Substantia nigra (tissue), 51 donors: ENCODE measurements at places on chromosomes 7 and 10.

DNA sequence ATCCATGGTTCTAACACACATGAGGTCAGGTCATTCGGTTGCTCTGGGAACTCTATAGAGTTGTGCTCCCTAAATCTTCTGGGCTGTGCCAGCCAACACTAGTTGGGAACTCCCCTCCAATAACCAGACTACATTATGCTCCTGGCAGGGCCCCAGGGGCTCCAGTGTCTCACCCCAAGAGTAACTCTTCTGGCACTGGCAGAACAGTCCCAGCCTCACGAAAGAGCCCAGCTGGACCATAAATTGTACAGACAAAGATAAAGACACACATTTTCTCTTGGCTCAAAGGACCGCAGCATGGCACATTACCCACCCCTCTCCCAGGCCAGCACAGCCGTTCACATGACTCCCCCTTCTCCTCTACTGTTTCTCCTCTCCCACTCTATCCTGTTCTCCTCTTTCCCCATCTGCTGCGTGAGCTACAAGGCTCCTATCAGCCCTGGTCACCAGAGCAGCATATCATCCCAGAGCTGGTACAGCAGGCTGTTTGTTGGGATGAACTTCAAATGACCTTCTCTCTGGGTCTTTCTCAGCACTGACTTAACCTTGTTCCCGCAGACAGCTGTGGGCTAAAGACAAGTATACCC, 230.6 kb downstream of the PLXNA4 start:
- DNase-seq: no peak

DNA sequence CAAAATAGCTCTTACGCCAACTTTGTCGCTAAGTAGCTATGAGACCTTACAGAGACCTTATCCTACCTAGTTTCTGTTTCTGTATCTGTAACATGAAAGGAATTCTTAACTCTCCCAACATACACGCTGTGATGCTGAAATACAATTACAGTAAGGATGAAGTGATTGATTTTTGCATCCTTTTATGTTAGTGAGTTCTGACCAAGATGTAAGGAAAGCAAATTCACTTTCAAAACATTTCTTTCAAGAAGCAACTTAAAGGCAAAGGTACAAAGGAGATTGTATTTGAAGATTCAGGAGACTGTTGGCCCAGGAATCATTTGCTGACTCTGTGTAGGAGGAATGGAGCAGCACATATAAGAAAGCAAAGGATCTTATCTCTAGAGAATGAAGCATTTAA, 7.1 kb upstream of the ANK3 start:
- no peak for DNase-seq

DNA sequence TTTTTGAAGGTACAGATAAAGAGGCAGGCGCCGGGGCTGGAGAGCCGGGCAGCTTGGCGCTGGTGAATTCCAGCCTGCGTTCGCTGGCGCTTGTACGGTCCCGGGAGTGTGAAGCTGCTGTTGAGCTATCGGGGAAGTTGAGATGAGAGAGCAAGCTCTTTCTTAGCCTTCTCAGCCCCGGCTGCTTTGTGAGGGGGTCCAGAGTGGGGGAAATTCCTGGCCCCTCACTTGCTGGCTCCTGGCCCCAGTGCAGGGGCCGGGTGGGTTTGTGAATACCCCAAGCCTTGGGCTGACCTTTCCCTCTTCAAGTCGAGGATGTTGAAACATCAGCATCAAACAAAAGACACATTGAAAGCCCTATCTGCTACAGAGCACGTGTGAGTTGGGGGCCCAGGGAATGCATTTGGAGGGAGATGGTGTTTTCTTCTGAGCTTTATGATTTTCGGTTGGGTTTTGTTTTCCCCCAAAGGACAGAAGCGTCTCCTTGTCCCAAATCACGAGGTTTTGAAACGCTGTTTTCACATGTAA, 2.7 kb downstream of the ZMIZ1 start:
- DNase-seq: no peak

GRCh38 chr10:50336140-50336539, 84.8 kb upstream of the ASAH2 start:
- DNase-seq: no peak

DNA sequence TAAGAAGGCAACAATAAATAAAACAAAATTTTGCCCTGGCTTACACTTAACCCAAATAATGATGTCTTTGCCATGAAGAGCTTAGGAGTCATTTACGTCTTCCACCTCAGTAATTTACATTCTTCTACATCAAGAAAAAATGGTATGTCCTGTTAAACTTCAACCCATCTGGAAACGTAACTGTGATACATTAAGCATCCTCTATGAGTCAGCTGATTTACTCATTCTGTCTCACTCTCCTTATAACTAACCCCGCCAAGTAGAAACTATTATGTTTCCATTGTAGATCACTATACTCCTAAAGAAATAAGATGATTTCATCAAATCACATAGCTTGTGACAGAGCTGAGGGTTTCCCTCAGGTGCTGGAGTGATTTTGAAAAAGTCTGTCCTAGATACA, 330.7 kb downstream of the CDC14C start:
- DNase-seq: no peak

DNA sequence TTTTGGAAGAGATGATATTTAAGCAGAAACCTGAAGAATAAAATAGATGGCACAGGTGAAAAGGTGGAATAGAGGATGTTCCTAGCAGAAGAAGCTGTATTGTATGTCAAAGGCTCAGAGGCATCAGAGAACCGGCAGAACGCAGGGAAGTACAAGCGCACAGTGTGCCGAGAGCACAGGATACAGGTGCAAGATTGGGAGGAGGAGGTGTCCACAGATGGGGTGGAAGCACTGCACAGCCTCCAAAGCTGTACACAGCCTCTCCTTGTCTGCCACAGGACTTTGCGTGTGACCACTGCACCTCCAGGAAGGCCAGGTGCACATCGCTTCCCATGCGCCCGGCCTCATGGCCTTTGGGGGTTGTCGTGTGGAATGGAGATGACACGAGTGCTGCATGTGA, 23.3 kb upstream of the SEC61G start:
- DNase-seq: no peak

DNA sequence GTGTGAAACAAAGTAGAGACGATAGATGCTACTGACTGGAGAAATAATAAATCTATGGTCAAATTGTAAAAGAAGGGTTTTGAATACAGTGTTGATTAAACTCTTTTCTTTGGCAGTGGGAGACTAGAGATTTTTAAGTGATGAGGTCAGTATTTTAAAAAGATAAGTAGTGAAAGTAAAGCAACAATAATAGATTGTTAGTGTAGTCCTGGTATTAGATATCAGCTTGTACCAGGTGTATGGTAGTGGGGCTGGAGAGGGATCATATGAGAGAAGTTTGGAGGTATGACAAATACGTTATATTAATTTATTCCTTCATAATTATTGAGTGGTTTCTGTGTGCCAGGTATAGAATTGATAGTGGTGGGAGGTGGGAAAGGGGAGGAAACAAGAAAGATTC, 25.2 kb downstream of the PHTF2 start:
- DNase-seq: no peak

DNA sequence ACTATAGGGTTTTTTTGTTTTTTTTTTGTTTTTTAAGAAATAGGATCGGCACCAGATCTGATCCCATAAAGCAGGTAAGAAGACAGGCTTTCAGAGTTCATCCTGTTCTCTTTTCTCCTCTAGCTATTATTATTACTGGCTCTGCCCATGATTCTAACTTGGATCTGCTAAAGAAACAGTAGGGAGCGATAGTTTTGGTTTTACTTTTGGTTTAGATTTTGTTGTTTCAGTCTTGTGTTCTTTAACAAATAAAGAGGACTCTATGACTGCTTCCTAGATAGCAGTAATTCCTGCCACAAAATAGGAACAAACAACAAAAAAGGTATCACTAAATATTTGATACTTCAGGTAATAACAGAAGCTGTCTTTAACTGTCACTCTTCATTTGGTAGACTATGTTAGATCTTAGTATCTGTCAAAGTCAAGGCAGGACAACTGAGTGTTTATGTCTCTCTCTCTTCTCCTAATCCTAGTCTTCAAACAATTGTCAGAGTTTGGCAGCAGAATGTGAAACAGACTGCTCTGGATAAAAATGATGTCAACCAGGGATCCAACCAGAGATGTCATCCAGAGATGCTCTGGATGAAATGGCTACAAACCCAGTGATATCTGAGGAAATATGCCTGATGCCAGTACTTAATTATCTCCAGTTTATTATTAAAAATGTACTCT, 99.8 kb downstream of the KMT2C start:
- no peak for DNase-seq

- DNase-seq: no peak
Measured at GRCh38 chr10:61492364-61492995, 39.3 kb upstream of the TMEM26 start.

DNA sequence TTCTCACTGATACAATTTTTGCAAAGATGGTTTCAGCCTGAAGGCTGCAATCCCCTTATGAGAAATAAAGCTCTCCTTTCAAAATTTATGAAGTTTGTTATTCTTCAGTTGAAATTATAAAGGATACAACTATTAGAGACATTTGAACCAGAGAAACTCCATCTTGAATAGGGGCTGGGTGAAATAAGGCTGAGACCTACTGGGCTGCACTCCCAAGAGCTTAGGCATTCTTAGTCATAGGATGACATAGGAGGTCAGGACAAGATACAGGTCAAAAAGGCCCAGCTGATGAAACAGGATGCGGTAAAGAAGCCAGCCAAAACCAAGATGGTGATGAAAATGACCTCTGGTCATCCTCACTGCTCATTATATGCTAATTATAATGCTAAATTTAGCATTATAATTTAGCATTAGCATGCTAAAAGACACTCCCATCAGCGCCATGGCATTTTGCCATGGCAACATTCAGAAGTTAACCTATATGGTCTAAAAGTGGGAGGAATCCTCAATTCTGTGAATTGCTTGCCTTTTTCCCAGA, 22.4 kb upstream of the IFIT1B start:
- DNase-seq: no peak

DNA sequence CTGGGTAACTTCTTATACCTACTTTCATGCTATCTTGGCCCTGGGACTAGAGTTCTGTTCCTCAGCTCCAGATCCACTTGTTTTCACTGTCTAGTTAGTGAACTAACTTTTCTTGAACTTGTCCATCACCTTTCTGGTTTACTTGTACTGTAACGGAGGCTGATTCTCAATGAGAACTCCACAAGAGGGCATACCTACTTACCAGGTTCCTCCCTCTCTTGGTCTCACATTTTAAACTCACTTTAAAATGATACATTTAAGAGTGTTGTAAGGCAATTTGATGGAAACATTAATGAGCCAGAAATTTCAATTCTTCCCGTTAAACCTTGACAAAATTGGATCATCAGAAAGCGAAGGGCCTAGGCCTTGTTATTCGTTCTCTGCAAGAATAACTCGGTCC, 111.6 kb downstream of the MAGI2 start:
- DNase-seq: no peak

- no peak for DNase-seq
Measured at GRCh38 chr7:154919344-154920225, 83.3 kb downstream of the PAXIP1 start.

- no peak for DNase-seq
Measured at GRCh38 chr10:77301305-77301730, 336.3 kb downstream of the KCNMA1 start.

- peak; percentile 44 for DNase-seq
Measured at GRCh38 chr7:44764665-44765578, 16.3 kb downstream of the ZMIZ2 start.

DNA sequence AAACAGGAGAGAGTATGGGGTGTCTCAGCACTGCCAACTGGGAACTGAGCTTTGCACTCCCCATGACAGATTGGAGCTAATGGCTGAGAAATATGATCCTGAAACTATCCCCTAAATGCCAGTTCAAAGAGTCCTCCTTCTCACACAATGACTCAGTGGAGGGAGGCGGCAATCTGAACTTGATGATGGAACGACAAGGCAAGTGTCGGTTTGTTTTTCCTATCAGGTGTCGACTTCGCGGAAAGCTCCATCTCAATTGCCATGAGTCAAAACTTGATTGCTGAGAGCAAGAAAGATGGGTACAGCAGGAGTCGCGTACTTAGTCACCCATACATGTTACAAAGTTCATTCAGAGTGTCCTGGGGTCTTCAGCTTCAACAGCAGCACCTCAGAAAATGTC, 52.5 kb downstream of the NPY start:
- no peak for DNase-seq

GRCh38 chr10:1573334-1573969, 163.9 kb downstream of the ADARB2 start:
- DNase-seq: no peak

GRCh38 chr10:71285986-71286385, 33.1 kb upstream of the SLC29A3 start:
- no peak for DNase-seq

DNA sequence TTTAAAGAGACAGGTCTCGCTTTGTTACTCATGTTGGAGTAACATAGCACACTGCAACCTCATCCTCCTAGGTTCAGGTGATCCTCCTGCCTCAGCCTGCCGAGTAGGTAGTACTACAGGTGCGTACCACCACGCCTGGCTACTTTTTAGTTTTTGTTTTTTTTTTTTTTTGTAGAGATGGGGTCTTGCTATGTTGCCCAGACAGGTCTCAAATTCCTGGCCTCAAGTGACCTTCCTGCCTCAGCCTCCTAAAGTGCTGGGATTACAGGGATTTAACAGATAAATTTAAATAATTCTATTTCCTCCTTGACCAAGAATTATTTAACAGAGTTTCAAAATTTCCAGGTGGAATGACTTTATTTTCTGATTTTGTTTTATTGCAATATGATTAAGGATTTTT, 97.0 kb upstream of the OIT3 start:
- no peak for DNase-seq
